Stimulated activated effector memory CD8-positive, alpha-beta T cell treated with anti-CD3 and anti-CD28 coated beads, Interleukin-12 subunit alpha, Interleukin-12 subunit beta, amount 100 ng/mL, for 72 hours (primary cell): ENCODE measurements at places on chromosomes 3 and 15.

DNA sequence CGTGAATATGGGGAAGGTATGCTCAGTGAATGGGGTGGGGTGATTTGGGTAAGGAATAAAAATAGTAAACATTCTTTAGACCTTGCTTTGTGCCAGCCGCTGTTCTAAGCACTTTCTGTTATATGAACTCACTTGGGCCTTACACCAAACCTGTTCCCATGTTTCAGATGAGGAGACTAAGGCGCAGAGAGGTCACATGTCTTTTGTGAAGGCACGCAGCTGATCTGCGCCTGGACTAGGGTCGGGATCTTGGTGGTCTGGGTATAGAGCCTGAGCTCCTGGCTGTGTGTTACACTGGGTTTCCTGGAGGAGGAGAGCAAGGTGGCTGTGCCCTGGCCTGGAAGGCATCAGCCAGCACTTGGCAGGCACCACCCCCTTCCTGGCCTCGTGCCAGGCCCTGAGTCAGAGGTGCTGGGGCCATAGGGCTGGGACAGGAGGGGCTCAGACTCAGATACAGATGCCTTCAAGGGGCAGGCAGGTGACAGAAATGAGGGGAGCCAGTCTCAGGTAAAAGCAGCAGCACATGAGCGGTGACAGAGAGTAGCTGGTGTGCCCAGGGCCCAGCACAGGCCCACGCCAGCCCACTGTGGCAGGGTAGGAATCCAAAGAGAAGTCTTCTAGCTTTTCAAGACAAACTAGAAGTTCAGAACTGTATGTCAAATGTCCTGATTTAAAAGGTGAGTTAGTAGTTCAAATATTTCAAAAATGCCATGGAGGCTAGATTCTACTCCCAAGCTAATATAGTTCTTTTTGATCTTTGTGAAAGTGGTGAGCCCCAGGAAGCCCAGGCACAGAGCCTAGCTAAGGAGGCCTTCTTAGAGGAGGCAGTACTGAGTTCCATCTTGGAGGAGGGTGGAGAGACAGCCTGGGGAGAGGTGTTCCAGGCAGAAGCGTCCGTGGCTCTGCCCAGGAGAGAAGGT, 83.1 kb downstream of the DNAJB8 start:
- DNase-seq, result no peak

DNA sequence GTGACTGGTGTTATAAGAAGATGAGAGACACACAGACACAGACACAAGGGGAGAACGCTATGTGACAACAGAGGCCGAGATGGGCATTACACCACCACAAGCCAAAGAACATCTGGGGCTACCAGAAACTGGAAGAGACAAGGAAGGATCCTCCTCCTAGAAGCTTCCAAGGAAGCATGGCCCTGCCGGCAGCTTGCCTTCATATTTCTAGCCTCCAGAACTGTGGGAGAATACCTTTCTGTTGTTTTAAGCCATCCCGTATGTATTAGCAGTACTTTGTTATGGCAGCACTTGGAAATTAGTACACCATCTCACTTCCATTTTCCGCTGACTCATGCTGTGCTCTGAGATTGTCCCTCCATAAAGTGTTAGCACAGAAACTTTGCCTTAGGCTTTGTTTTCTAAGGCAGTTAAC, 38.7 kb upstream of the CA12 start:
- no peak for DNase-seq

GRCh38 chr3:33119891-33120290, 6.1 kb downstream of the CRTAP start:
- no peak for DNase-seq

- no peak for DNase-seq
Measured at GRCh38 chr3:146067048-146067447, 93.9 kb downstream of the PLOD2 start.

GRCh38 chr3:46913644-46914043, 36.1 kb downstream of the PTH1R start:
- DNase-seq, result no peak
